Lower lobe of right lung (tissue), 2 donors: ENCODE measurements at places on chromosomes 12 and 14. TPM values are rescaled to one million over a fixed set of nuclear protein-coding genes. Genes with fewer than 3 reads are reported as not detected.
A peak's percentile ranks its signal among the peaks of the same experiment; 100 is the strongest.

PTCSC3 gene
- 1.5 TPM for total RNA-seq

FMNL3 gene
- 36.1 TPM for total RNA-seq

DNA sequence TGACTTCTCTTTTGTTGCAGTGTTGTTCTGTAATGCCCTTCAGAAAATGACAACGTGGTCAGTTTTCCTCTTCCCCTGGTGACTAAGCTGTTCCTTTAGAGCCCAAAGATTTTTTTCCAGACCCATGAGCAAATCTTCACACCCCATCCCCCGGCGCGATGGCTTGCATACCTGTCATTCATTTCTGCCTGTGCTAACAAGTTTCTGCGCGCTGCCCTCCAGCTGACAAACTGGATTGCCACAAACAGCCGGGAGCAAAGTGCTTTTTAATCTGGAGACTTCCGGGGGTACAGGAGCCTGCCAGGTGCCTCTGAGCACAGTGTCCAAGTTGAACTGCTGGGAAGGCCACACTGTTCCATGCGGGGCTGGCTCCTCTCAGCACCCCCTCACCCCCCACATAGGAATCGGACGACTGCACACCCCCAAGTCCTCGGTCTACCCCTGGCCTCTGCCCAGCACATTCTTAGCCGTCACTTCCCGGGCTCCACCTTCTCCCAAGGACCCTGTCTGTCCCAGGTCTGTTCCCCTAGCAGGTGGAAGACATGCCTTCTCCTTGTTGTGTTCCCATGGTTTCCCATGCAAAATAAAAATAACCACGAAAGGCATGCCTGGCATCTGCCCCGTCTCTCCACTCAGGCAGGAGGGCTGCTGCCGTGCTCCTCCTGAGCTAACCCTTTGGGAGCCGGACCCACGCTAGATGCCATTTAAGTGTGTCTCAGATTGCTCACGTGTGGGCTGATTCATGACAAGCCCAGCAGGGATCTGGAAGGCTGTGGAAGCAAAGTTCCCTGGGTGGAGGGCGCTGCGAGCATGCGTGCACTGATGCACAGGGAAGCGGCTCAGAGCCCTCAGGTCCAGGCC is 14.1 kb downstream of the RILPL1 start:
- no peaks in the 10 kb centered on the region for H3K4me1 ChIP-seq
- DNase-seq = peak; percentile 80
- H3K4me3 ChIP-seq = no peak overlapping the region
- no peaks in the 10 kb centered on the region for H3K27me3 ChIP-seq
- H3K36me3 ChIP-seq = peaks cover 79% of the 10 kb centered on the region

TAS2R13 gene
- total RNA-seq = 0.92 TPM
